ENCODE measurements at places on chromosomes 4 and X.

DNA sequence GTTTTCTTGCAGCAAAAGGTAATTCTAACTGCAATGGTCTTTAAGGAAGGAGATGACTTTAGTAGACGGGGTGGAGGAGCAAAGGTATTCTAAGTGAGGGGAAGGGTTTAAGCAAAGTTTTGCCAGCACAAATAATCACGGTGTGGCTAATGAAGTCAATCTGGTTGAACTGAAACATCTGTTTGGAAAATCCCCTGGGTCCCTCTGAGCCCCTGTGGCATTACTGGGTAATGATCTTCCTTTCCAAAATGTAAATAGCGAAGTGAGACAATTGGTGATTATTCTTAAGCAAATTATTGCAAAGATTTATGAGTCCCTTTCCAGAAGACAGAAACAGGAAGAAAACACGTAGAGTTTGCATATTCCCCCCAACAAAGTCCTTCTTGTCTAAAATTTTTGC is 47.2 kb downstream of the FGFBP1 start:
- no peak for DNase-seq

DNA sequence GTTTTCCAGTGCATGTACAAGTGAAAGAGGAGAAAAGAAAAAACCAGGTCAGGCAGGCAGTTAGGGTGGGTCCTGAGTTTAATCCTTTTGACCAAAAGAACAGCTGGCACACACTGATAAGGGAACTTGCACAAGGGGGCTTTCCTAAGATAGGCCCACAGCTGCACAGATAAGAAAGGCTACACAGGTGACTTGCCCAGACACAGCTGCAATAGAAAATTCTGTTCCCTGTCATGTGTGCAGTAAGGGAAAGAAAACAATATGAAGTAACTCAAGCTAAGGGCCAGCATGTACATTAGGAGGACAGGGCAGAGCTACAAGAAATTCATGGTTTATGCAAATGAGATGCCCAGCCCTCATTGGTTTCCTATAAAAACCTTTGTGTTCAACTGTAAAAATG is 32.9 kb downstream of the LUZP4 start:
- DNase-seq: no peak

- DNase-seq: no peak
These were observed 41.2 kb downstream of the LONRF3 start for GRCh38 chrX:119015407-119016237.

- no peak for DNase-seq
These were observed 10.3 kb downstream of the WDR44 start for GRCh38 chrX:118356154-118356701.

- no peak for DNase-seq
These were observed 1.1 kb upstream of the TBC1D14 start for GRCh38 chr4:6908432-6909112.

DNA sequence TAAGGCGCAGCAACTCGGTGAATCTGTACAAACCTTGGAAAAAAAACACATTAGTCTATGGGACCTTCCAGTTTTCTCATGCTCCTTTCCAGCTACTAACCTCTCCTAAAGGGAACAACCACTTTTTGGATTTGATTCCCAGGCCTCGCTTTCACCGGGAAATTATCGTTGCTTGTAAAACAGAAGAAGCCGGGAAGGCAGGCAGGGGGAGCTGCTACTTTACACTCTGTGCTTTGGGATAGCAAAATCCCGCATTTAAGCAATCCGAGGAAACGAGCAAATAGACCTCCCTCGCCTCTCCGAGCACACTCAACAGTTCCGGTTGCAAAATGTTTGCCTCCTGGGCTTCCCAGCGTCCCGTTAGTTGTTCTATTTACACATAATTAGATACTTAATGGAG is 1.2 kb downstream of the CD38 start:
- no peak for DNase-seq

GRCh38 chr4:733631-733980 is 28.0 kb downstream of the PCGF3 start:
- no peak for DNase-seq

GRCh38 chrX:24494647-24495075 is 29.6 kb downstream of the PDK3 start:
- DNase-seq: no peak

GRCh38 chrX:22389556-22390179 is 117.0 kb downstream of the CBLL2 start:
- DNase-seq: no peak

DNA sequence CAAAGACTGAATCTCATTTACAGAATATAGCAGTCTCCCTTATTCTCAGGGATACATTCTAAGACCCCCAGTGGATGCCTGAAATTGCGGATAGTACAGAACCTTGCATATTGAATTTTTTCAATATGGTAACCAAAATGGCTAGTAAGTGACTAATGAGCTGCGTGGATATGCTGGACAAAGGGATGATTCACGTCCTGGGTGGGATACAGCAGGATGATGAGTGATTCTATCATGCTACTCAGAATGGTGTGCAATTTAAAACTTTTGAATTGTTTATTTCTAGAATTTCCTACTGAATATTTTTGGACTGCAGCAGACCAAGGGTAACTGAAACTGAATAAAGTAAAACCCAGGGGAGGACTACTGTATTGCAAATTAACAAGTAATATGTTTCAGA is 66.7 kb downstream of the STAG2 start:
- DNase-seq: no peak

DNA sequence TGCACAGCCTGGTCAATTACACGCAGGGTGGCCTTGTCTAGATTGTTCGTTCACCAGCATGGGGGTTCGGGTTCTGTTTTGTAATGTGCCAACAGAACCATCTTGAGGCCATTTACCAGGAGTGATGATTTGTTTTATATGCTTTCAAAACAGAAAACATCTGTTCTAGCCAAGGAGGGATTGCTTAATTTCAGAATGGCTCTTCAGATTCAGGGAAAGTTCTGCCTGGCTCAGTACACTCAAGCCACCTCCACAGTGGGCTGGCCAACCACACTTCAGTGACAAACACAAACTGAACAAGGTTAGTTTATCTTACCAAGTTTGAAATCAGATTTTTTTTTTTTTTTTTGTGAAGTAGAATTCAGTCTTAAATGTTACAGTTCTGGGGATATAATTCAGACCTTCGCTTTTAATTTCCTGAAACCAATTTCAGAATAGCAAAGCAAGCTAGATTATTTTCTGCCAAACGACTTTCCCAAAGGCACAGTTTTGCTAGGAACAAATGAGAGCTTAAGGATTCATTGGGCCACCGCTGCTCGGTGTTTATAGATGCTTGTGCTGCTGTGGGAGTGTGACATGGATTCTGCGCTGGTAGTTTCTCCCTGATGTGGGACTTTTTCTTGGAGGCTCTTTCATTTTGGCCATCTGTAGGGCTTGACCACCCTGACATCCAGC is 23.4 kb downstream of the SMS start:
- DNase-seq: no peak

- no peak for DNase-seq
These were observed 21.0 kb upstream of the GEMIN8 start for GRCh38 chrX:14050709-14051108.

GRCh38 chr4:17515445-17516407 is 761 bp downstream of the CLRN2 start:
- no peak for DNase-seq

GRCh38 chr4:102319594-102319993 is 25.7 kb downstream of the SLC39A8 start:
- DNase-seq: no peak

DNA sequence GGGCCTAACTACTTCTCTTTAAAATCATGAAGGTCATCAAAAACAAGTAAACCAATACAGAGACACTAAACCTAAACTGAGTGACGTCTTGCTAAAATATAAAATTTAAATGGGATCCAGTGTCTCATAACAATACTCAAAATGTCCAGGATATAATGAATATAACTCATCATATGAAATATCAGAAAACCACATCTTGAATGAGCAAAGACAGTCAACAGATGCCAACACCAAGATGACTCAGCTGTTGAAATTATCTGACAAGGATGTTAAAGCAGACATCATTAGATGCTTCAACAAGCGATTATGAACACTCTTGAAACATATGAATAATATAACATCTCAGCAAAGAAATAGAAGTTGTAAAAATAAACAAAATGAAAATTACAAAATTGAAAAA is 8.3 kb downstream of the NAP1L2 start:
- no peak for DNase-seq

All from T follicular helper cell (primary cell).